ENCODE measurements at places on chromosomes 5 and 9. TPM values are rescaled to one million over a fixed set of nuclear protein-coding genes. Genes with fewer than 3 reads are reported as not detected.

- no peak for DNase-seq
These were observed 133.3 kb upstream of the ELL2 start for GRCh38 chr5:96094904-96095303.

GRCh38 chr5:93302711-93303110, 278.3 kb downstream of the NR2F1-AS1 start:
- DNase-seq = no peak

DNA sequence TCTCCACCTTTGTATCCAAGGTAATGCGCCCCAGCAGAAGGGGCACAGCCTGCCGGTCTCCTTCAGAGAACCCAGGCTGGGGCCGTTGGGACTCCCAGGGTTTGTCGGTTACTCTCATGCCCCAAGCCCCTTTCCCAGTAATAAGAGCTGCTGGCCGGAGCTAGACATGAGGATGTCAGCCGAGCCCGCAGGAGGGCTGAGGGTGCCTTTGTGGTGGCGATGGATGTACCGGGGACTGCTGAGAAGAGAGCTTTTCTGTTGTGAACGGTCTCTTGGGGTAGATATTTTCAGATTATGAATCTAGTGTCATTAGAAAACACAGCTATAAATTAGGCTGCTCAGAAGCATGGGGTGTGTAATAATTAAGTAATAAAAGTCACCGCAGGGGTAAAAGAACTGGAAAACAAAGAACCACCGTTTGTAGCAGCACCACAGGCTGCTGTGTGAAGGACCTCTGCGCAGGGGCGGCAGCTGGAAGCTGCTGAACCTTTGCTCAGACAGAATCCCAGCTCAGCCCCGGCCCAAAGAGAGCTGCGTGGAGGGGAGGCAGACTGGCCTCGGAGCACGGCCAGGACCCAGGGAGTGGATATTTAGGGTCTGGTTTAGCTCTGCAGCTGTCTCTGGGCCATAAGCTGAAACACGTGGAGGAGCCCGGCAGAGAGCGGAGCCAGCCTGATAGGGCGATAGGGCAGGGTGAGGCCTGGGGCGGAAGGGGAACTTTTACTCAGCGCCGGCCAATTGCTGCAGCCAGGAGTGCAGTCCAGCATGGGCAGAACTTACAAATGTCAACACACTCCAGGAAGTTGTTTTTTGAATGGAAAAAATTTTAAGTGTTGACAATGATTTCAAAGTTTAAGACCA, 50.5 kb upstream of the BARHL1 start:
- DNase-seq = no peak

- DNase-seq = no peak
These were observed 102.2 kb upstream of the PRR16 start for GRCh38 chr5:120361941-120362340.

DNA sequence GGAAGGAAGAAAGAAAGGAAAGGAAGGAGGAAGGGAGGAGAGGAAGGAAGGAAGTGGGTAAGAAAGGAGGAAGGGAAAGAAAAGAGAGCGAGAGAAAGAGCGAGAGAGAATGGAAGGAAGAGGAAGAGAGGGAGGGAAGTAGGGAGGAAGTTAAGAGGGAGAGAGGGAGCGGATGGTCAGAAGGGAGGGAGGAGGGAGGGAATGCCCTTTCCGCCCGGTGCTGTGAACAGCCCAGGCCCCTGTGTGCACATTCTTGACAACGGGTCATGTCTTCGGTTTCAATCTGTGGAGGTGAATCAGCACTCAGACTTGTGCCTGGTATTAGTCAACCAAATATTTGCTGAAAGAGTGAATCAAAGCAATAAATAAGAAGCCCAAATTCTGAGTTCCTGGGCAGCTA, 39.2 kb downstream of the PRUNE2 start:
- peak; percentile 46 for DNase-seq

- no peak for DNase-seq
These were observed 254.2 kb downstream of the TRIM32 start for GRCh38 chr9:116941266-116941665.

GRCh38 chr5:16160706-16161105, 18.9 kb downstream of the MARCHF11 start:
- DNase-seq = peak; percentile 89

DNA sequence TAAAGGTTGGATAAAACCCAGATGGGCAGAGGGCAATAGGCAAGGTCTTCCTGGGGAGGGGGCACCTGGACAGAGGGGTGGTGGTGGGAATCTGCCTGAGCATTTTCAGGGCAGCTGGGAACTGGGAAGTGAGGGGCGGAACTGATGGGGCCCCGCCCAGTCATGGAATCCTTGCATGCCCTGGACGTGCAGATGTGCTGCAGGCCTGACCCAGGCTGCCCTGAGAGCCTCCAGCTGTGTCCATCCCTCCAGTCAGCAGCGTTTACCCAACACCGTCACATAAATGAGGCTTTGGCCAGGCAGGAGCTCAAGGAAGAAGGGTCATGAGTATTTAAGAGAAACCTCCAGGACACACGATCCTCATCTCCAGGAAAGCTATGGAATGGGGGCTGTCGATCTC, 70.3 kb downstream of the DAB2IP start:
- no peak for DNase-seq

Gene SLC36A2
- not detected for total RNA-seq

DNA sequence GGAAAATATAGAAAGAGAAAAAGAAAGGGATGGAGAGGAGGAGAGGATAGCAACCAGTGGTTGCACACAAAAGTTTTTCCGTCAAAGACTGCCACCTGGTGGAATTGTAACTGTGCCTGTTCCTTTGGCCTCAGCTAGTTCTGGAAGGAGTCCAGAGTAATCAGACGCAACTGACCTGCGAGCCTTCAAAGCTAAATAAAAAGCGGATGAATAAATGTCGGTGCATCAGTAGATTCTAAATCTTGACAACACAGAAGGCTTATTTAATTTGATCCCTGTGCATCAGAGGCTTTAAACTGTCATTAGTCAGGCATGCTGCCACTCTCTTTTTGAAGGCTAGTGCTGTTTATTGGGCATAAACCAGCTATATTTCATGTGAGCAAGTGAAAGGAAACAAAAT, 132.9 kb upstream of the ACO1 start:
- peak; percentile 88 for DNase-seq

Gene TTC23L
- 2.2 TPM for total RNA-seq

Gene TMEM252
- not detected for total RNA-seq

Gene CCDC192
- total RNA-seq = 1.3 TPM

- no peak for DNase-seq
These were observed 521.3 kb downstream of the KCTD16 start for GRCh38 chr5:144691936-144692335.

Gene ZNF608
- total RNA-seq = 39.7 TPM

DNA sequence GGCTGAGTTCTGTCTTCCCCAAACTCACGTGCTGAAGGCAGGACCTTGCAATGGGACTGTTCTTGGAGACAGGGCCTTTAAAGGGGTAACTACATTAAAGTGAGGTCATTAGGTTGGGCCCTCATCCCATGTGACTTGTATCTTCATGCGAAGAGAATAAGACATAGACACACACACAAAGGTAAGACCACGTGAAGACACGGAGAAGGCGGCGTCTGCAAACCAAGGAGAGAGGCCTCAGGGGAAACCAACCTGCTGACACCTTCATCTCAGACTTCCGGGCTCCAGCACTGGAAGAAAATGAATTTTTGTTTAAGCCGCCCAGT, 50.7 kb upstream of the KCNMB1 start:
- no peak for DNase-seq

Gene CCL19
- total RNA-seq = not detected

Gene SLC34A1
- total RNA-seq = 0.31 TPM

DNA sequence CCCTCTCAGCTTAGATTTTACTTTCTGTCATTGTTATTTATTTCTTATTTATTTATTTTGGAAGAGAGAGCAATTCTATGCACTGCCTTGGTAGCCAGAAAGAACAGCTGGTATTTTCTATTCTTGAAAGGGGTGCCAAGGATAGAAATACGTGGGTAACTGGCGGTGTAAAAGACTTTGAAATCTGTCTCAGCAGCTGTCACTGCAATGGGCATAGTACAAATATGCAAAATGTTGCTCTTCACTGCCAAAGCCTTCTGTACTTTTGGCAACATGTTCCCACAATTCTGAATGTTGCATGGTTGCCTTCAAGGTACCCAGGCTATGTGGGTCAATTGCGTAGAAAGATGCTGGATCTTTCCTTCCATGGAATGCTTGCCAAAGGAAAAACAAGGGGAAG, 230.2 kb upstream of the EDIL3 start:
- no peak for DNase-seq

Gene PCDHGA3
- total RNA-seq = 0.90 TPM

Gene EFNA5
- total RNA-seq = 7.5 TPM

DNA sequence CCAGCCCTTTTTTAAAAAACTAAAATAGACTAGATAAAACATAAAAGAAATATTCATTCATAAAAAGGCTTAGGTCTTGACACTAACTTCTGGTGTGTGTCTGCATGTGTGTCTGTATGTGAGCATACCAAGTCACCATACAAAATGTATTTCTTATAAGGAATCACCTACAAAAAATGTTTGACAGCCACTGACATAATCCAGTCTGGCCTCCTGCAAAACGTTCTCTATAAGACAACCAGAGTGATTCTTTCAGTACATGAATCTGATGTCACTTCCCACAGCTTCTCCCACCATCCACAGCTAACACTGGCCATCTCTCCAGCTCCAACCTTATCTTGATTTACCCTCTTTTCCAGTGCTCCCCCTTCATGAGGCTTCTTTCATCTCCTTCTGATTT, 192.3 kb downstream of the TLE1 start:
- DNase-seq = no peak

- DNase-seq = no peak
These were observed 4.2 kb upstream of the RNF180 start for GRCh38 chr5:64161420-64161819.

DNA sequence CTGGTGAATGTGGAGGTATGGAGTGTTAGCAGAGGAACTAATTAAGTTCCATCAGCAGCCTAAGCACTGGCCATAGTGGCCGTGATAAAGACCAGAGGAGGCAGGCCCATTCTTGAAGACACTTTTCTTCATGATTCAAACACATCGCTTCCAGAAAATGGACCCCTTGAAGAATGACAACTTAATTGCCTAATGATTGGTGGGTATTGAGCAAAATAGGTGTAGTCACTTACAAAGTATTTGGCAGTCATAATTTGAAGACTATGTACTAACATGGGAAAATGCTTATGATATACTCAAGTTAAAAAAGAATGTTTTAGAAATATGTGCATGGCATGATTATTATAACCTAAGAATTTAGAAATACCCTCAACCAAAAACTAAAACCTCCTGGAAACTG, 44.8 kb downstream of the MEGF10 start:
- no peak for DNase-seq

DNA sequence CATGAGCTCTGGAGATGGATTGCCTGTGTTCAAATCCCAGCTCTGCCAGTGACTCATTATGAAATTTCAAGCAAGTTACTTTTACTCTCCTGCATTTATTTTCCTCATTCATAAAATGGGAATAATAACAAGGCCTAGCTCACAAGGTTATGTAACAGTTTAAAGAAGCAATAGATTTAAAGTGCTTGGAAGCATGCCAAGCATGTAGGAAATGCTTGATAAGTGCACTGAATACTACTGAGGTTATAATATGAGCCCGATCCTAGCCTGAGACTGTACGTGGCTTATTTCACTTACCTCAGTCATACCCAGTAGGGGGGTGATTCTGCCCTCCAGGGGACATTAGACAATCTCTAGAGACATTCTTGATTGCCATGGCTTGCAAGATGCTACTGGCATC, 734.1 kb upstream of the WWC1 start:
- DNase-seq = no peak

GRCh38 chr9:69549310-69550202, 122.6 kb downstream of the APBA1 start:
- peak; percentile 77 for DNase-seq

DNA sequence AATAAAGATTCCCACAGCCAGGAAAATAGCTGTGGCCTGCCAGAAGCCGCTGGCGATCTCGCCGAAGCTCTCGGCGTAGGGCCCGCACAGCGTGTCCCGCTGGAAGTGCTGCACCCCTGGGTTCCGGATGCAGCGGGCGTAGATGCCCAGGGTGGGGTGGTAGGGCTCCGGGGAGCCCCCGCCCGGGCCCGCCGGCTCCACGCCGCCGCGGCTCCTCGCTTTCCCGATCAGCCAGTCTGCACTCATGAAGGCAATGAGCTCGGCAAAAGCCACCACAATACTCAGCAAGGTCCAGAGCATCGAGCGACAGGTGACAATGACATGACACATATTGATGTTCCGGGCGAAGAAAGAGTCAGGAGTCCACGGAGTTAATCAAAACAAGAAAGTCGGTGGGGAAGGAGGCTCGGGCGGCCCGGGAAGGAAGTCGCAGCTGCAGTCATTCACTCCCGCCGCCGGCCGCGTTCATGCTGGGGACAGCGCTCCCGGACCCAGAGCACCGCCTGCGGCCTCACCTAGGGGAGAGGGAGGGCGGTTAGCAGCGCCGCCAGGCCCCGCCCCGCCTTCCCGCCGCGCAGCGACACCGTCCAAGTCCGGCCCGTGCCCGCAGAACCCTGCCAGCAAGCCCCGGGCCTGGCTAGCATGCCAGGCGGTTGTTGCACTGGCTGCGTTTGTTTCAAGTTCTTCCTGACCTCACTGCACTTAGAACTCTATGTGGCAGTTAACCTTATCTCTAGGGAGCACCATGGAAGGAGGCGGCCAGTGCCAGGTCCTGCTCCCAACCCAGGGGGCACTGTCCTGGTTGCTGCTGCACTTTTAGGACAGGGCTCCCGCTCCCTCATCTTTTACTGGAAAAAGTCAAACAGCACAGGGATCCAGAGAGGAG, 138.4 kb downstream of the LHFPL2 start:
- DNase-seq = peak; percentile 84

GRCh38 chr9:130128251-130128650, 44.0 kb upstream of the NCS1 start:
- no peak for DNase-seq

GRCh38 chr5:137218896-137219295, 280.2 kb downstream of the SPOCK1 start:
- no peak for DNase-seq

Gene ZFP62
- 32.9 TPM for total RNA-seq

Gene BARHL1
- not detected for total RNA-seq

- DNase-seq = peak; percentile 74
These were observed 98.9 kb downstream of the ACTL7B start for GRCh38 chr9:108756746-108757490.

Gene IL17B
- total RNA-seq = not detected

DNA sequence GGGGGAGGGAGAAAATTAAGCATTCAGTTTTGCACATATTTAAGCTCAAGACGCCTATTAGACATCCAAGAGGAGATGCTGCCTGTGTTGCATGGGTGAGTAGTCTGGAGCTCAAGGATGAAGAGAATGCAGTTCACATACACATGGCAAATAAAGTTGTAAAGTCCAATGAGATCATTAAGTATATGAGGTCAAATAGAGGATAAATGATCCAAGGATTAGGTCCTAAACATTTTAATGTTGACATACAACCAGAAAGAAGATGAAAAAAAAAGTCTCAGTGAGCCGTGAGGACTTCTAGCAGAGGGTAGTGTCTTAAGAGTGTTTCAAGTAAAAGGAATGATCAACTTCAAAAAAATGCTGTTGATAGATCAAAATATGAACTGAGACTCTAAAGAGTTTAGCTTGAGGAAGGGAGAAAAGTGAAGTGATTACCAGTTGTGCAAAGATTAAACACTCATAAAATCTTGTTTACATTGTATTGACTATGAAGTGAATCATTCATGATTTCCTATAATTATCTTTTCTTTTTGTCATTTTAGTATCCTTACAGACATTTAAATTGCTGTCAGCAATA, 251.8 kb downstream of the ZNF608 start:
- DNase-seq = no peak
